ENCODE measurements at places on chromosomes 12 and 14.

DNA sequence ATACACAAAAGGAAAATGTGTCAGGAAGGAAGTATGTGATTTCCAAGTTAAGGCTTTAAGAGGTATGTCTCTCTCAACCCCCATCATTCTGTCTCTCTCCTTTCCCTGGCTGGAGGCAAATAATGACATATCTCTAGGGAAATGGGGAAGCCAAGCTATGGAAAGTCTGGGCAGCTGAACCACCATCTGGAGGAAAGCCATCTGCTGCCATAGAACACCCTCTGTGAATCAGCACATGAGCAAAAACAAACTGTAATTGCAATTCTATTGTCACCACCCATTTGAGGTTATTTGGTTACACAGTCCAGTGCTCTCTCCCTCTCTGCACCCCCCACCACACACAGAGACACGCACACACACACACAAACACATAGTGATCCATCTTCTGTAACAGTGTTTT lies 766.2 kb downstream of the FLRT2 start:
- DNase-seq: no peak

GRCh38 chr12:11765817-11766794 lies 116.6 kb downstream of the ETV6 start:
- no peak for DNase-seq

GRCh38 chr14:22168092-22168955 lies 420.7 kb downstream of the DAD1 start:
- DNase-seq: no peak

- DNase-seq: no peak
These were observed 3.2 kb upstream of the HOXC11 start for GRCh38 chr12:53969588-53970259.

- no peak for DNase-seq
These were observed 843.2 kb downstream of the GALC start for GRCh38 chr14:87149583-87150354.

DNA sequence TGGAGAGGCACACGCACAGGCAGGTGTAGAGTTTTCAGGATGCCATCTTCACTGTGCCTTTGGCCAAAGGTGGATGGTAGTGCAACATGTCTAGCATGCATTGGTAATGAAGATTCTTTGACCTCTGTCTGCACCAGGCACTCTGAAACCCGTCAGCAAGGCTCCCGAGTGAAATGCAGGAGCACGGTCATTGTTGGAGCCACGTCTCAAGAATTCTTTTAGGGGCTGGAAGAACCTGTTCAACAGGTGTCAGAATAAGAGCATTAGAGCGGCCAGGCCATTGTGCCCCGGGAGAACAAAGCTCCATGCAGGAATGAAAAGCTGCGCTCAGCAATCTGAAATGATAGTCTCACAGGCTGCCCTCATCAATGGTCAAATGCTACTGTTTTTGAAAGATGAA lies 40.2 kb upstream of the DICER1 start:
- no peak for DNase-seq

DNA sequence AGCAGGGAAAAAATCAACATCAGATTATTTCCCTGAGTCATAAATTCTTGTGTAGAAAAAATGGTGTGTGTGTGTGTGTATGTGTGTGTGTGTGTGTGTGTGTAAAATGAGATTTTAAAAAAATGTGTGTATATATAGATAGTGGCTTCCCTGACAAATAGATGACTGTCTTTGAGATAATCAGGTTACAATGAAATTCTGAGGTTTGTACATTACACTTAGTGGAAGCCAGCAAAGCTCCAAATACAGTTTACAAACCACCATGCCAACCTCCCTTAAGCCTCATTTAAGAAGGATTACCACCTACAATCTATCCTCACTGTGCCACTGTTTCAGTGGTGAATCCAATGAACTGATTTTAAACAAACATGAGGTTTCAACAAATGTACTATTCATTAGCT lies 93.8 kb downstream of the MED13L start:
- no peak for DNase-seq

DNA sequence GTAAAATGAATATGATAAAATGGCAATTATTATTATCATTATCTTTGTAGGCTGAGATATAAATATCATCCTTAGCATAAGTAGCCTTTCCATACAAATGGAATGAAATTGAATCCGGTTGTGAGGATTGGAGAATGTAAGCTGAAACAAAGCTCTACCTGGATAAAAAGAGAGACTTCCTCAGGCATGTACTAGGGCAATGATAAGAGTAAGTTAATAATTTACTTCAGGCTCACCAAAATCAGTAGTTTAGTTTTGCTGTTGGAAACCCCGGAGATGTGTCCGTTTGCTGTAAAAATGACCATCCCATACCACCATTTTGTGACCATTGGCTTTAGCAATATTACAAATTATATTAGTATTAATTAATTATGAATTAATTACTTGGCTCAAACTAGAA lies 96.3 kb downstream of the C12orf75 start:
- DNase-seq: no peak

DNA sequence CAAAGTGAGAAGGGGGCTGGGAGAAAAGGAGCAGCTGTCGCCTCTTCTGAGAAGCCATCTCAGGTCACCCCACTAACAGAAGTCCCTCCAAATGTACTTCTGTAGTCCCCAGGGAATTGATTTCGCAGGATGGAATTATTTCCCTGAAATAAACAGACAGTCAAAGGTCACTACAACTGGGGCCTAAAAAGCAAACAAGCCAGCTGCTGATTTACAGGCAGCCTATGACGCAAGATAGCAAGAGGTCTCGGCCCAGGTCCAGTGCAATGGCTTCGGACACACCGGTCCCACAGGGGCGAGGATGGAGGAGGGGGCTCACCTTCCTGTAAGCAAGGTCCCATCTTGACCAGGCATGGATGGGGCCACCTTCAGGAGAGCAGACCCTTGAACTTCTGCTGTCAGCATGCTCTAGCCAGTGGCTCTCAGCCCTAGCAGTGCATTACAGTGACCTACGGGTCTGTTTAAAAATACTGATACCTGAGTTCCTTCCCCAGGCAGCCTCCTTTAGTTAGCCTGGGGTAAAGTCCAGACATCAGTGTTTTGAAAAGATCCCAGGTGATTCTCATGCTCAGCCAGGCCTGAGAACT lies 18.1 kb downstream of the NUAK1 start:
- DNase-seq: no peak

DNA sequence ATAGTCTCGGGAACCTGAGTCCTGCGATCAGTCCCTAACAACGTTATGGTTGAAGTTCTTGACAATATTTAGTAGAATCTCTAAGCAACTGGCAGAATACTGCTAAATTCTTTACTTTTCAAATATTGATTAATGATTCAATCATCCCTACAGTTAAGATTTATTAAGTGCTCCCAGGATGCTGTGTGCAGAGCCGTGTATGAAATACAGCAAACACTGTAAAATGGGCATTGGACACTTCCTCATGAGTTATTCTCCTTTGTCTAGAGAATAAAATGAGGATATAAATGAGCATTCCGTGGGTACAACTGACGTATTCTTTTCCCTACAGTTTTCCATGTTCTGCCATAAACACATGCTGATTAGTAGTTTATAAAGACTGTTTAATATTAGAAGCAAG lies 372.4 kb downstream of the TMTC2 start:
- DNase-seq: no peak

DNA sequence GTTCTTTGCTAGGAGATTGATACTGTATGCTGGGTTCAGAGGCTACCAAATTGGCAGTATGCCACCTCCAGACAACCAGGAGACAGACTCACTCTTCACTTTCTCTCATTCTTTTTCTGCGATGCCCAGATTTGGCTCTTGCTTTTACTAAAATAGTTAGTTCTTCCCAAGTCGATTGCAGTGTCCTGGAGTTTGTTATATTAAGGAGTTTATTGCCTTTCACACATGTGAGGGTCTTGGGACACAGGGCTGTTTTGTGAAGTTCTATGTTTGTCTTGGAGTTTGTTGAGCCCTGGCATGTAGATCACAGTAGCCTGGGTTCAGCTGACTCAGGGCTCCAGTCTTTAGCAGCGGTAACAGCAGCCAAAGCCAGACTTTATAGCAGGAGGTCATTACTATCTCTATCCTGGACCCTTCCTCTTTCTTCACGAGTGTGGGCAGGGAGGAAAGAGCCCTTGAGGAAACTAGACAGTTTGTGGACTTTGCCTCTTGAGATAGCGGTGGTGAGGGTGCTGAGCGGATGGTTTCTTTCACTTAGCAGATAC lies 1.6 kb downstream of the MLEC start:
- peak; percentile 49 for DNase-seq

DNA sequence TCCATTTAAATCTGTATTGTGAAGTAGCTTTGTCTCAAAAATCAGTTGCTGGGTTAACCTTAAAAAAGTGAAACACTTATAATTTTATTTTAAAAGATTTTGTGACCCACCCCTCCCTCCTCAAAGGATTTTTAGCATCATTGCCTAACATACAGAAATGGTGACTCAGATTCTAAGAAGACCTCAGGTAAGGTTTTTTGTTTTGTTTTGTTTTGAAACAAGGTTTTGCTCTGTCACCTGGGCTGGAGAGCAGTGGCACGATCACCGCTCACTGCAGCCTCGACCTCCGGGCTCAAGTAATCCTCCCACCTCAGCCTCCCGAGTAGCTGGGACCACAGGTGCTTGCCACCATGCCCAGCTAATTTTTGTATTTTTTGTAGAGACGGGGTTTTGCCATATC lies 74.2 kb downstream of the GNS start:
- DNase-seq: no peak
